ENCODE measurements at places on chromosomes 2 and 18.

DNA sequence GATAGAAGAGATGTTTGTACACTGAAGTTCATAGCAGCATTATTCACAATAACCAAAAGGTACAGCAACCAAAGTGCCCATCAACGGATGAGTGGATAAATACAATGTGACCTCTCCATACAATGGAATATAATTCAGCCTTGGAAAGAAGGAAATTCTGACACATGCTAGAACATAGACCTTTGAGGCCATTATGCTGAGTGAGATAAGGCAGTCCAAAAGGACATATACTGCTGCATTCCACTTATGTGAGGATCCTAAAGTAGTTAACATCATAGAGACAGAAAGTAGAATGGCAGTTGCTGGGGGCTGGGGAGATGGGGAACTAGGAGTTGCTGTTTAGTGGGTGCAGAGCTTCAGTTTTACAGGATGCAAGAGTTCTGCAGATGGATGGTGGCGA lies 38.2 kb upstream of the GLI2 start:
- H3K27ac ChIP-seq: no peak overlapping the region
- DNase-seq: no peak
- no peak overlapping the region for H3K4me3 ChIP-seq
- H3K27me3 ChIP-seq: peaks cover 5% of the 10 kb centered on the region
- no peaks in the 10 kb centered on the region for H3K4me1 ChIP-seq
- H3K36me3 ChIP-seq: no peaks in the 10 kb centered on the region

DNA sequence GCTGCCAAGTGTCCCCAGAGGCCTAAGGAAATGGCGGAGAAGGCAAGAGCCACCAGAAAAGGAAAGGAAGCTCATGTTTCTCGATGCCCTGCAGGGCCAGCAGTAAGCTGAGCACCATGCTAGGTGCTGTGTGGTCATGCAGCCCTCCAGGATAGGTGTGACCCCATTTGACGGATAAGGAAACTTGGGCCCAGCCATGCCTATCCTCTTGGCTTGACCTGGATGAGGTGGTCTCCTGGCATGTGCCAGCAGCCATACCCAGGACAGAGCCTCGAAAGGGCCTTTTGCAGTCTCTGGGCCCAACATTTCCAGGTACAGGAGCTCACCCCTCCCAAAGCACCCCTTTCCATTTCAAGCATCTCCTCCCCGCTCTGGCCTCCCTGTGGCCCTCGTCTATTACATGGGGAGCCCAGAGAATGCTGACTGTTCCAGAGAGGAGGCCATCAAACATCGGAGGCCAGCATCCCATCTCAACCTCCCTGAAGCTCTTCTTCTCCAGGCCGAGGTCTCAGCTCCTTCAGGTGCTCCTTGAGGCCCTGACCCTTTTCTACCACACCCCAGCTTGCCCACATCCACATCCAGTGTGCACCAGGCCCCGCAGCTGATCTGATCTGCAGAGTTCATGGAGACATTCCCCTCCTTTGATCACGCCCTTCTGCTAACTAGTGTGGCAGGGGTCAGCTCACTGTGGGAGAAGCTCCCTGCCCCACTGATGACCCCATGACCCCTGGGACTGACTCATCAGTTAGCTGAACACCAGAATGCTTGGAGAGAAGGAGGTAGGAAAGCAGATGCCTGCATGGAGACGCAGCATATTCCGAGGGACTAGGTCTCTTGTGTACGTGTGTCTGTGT lies 208.4 kb downstream of the TNS1 start:
- no peak for DNase-seq
- H3K4me1 ChIP-seq: no peaks in the 10 kb centered on the region
- H3K36me3 ChIP-seq: no peaks in the 10 kb centered on the region
- no peak overlapping the region for H3K4me3 ChIP-seq
- H3K27ac ChIP-seq: no peak overlapping the region

GRCh38 chr2:240392948-240393830 lies 42.3 kb upstream of the GPC1 start:
- no peak overlapping the region for H3K27ac ChIP-seq
- H3K27me3 ChIP-seq: no peaks in the 10 kb centered on the region
- H3K4me3 ChIP-seq: no peak overlapping the region
- no peak for DNase-seq

GRCh38 chr2:28345619-28346018 lies 47.0 kb upstream of the FOSL2 start:
- H3K27me3 ChIP-seq: no peaks in the 10 kb centered on the region
- H3K36me3 ChIP-seq: no peaks in the 10 kb centered on the region
- DNase-seq: no peak
- H3K4me3 ChIP-seq: no peak overlapping the region
- no peak overlapping the region for H3K27ac ChIP-seq

DNA sequence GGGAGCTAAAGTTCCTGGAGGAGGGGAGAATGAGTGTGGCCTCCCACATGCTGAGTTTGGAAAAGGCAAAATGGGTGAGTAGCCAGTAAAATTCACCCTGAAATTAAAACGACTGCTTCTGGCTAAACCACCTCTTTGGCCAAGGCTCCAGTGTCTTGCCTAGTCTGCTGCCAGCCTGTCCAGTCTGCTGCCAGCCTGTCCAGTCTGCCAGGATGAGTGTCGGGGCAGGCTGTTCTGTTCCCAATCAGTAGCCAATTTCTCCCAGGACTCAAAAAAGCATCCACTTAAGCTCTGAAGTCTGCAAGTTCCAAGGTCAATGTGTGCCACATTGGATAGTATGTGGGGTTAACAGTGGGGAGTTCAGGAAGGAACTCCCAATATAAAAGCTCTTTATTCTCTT lies 134.6 kb upstream of the KLHL29 start:
- H3K27me3 ChIP-seq: no peaks in the 10 kb centered on the region
- no peaks in the 10 kb centered on the region for H3K4me1 ChIP-seq
- H3K4me3 ChIP-seq: no peak overlapping the region

- H3K27me3 ChIP-seq: no peaks in the 10 kb centered on the region
- no peak overlapping the region for H3K27ac ChIP-seq
- DNase-seq: no peak
- H3K36me3 ChIP-seq: peaks cover 75% of the 10 kb centered on the region
These were observed 58.5 kb downstream of the EIF5B start for GRCh38 chr2:99395589-99396130.

DNA sequence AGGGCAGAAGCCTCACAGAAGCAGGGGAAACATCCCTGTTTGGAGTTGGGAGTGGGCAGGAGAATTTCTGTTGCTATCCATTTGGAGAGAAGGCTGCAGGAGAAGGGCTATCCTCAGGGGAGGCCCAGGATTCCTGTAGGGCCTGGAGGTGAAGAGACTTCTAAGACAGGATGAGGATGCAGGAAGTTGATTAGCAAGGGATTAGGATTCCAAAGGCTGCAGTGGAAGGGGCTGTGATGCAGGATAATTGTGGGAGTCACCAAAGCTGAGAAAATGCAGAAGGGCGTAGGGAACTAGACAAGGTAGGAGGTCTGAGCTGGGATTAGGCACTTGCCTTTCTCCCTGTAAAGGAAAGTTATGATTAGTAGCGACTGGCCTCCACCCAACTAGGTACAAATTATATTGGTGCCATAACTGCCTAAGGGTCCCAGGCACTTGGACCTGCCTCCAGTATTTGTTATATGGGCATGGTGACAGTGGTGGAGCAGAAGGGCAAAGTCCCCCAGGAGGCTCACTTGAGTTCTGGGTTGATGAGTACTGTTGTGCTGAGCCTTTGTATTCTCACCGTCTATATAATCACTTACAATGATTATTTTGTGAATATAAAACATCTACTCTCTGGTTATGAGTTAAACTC lies 96.4 kb upstream of the MSTN start:
- H3K36me3 ChIP-seq: no peaks in the 10 kb centered on the region
- H3K27me3 ChIP-seq: no peaks in the 10 kb centered on the region
- no peak overlapping the region for H3K27ac ChIP-seq
- no peaks in the 10 kb centered on the region for H3K4me1 ChIP-seq
